ENCODE measurements at places on chromosomes 1 and 21.

GRCh38 chr1:13664451-13664850 is 35.5 kb upstream of the PRDM2 start:
- no peak for DNase-seq

GRCh38 chr1:19210772-19211549 is 895 bp upstream of the UBR4 start:
- no peak for DNase-seq

DNA sequence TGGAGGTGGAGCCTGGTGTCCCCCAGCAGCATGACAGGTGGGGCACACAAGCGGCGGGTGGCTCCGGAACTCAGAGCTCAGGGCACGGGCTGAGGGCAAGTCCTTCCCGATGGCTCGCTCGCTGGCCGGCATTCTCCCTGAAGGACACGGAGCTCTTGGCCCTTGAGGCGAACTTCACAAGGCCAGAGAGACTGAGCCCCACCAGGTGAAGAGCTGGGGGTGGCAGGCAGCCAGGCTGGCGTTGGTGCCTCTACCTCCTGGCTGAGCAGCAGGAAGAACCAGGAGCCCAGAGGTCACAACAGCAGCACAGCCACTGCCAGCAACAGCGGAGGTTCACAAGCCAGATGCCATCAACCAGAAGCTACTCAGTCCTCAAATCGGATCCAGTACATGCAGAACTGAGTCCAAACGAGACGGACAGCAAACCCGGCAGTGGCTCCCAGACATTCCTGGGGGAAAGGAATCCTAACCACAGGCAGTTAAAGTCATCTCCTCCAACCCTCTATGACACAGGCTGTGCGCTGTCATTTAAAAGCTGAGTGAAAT is 54.1 kb downstream of the NPHP4 start:
- DNase-seq, result no peak

DNA sequence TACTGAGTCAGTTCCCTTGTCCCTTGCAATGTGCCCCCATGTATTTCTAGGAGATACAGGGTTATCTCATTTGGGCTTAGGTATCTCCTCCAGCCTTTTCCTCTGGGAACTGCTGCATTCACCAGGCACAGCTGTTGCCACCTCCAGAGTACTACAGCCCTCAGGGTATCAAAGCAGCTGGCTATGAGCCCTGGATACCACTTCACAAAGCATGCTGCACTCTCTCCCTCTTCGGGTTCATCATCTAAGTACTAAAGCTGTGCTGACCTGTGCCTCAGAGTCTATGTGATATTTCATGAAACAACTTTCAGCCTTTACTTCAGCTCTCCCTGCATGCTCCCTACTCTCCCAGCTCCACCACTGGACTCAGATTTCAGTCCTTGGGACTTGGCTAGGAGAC is 62.3 kb downstream of the CCDC185 start:
- DNase-seq, result no peak

- DNase-seq, result no peak
Measured at GRCh38 chr1:161084597-161084988, 4.8 kb downstream of the NECTIN4 start.

DNA sequence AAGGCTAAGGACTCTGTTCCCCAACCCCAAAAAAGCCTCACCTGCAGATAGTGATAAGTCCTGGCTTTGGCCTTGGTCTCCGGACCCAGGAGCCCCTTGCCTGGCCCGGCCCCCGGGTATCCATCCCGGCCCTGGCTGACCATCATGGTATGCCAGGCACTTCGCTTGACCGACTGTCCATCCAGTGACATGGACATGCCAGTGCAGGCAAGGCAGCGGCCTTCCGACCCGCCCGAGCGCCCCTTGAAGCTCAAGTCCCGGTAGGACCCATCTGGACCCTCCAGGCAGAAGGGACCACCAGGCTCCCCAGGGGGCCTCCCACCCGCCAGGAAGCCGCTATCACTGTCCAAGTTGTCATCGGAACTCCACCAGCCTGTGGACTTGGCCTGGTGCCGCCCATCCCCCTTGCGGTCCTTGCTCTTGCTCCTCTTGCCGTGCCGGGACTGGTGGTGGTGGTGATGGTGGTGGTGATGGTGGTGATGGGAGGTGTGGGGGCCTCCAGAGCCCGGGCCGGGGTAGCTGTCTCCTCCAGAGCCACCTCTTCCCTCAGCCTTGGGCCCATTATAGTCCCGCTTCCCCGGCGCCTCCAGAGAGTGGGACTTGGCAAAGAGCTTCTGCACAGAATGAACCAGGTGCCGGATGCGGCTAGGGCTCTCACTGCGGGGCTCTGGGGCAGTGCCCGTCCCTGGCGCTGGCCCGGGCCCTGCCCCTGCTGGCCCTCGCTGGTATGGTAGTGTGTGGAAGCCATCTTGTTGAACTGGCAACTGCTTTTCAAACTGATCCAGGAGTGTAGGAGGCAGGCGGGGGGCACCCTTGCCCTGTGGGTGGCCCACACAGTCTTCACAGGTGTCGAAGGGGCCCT is 25.0 kb downstream of the DLGAP3 start:
- no peak for DNase-seq

DNA sequence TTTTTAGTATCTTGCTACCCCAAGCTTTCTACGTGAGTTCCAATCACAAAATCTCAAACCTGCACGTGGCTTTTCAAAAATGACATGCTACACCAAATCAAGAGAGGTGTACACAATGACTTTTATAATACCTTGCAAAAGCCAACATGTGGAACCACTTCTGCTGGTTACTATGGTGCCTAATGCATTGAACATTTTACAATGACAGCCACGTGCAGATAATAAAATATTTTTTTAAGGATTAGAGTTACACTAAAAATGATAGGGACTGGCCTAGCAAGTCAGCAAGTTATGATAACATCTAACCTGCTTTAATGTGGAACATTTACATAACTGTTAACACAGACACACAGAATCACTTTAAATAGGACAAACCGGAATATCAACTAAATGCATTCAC is 30.2 kb downstream of the EYA3 start:
- DNase-seq, result peak; percentile 89

DNA sequence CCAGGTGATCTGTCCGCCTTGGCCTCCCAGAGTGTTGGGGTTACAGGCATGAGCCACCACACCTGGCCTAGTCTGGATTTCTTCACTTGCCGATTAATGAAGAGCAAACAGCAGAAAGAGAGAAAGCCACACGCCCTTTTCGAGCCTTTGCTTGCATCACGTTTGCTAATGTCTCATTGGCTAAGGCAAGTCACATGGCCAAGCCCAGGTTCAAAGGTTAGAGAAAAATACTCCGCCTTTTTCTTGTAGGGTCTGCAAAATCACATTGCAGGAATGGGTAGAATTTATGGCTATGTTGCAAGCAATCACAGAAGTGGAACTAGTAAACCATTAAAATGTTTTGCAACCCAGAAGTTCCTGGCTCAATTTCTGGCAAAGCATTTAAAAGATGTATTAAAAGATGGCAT is 26.8 kb upstream of the BACH1 start:
- no peak for DNase-seq

- DNase-seq, result no peak
Measured at GRCh38 chr1:32405672-32406467, 11.6 kb upstream of the BSDC1 start.

- no peak for DNase-seq
Measured at GRCh38 chr1:87812871-87813577, 484.3 kb downstream of the LMO4 start.

GRCh38 chr1:74465193-74465681 is 47.2 kb downstream of the LRRC53 start:
- no peak for DNase-seq

DNA sequence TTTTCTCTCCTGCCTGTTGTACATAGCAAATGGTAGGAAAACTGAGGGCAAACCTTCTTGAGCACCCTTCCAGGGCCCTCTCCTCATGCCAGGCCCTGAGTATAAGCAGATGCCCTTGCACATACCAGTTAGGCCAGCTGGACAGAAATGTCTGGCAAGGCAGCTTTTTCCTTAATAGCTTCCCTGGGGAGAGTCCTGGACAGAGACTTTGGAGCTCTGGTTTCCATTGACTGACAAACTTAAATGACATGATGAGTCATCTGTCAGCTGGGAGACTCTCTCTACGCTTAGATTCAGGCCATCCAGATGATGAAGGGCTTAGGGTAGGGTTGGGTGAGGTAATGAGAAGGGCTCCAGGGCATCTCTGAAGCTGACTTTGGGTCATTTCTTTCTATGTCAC is 317.5 kb downstream of the ASTN1 start:
- DNase-seq, result no peak
